ENCODE measurements at places on chromosomes 11 and 22. TPM values are rescaled to one million over a fixed set of nuclear protein-coding genes. Genes with fewer than 3 reads are reported as not detected.

DNA sequence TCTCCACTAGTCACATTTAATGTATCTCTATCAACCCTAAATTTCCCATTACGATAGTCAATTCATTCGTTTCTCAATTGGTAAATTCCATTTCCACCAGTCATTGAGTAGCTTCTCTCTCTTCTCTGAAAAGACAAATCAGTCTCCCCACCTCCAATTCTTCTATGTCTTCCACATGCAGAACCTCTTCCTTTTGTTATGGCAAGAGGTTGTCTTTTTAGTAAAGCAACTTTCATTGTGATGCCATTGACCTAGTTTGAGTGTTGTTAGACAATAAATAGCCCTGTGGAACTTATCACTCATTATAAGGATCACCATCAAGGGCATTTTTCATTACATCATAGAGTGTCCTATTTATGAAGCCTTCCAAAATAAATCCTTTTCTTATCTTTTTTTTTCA, 340.9 kb downstream of the LRRC4C start:
- DNase-seq, result no peak

The RFPL1 gene
- not detected for total RNA-seq

DNA sequence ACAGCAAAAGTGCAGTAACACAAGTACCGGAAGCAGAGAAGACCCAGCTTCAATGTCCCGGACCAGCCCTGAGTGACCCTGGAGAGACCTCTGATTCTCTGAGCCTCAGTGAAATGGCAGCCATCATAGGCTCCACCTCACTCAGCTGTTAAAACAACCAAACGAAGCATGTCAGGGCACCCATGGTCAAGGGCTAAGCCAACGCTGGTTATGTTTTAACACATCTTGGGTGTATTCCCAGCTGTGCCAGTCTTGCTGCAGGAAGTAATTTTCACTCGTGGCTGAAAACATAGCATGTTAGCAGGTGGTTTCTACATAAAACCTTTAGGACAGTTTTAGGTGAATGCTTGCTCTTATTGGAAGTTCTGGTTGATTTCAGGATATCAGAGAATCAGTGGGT, 30.9 kb downstream of the LMO2 start:
- DNase-seq, result no peak

- DNase-seq, result no peak
These were observed 26.9 kb downstream of the POU2AF3 start for GRCh38 chr11:111325259-111325658.

The IL17REL gene
- total RNA-seq, result not detected

DNA sequence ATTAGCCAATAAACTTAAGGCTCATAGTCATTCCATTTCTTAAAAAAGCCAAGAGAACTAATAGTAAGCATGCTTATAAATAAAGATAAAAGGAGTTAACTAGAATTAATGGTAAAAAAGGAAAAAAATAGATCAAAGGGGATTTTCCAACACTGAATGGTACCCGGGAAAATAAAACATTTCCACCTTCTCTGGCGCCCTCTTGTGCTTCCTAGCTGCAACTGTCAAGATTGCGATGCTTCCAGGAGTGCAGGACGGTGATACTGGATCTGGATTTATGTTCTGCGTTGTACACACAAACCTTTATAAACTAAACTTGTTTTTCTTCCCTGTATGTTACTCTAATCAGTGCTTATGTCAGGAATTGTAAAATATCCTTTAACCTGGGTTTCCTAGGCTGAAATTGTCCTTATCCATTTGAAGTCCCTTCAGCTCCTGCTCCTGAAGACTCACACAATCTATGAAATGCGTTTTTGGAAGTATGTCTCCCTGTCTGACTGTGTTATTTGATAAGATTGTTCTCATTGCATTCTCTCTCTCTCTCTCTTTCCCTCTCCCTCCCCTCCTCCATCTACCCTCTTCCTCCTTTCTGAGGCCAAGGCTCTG, 9.6 kb upstream of the HTATIP2 start:
- peak; percentile 45 for DNase-seq

- no peak for DNase-seq
These were observed 99.8 kb upstream of the OLFML1 start for GRCh38 chr11:7385532-7385931.

The ARHGAP32 gene
- total RNA-seq, result 28.4 TPM

DNA sequence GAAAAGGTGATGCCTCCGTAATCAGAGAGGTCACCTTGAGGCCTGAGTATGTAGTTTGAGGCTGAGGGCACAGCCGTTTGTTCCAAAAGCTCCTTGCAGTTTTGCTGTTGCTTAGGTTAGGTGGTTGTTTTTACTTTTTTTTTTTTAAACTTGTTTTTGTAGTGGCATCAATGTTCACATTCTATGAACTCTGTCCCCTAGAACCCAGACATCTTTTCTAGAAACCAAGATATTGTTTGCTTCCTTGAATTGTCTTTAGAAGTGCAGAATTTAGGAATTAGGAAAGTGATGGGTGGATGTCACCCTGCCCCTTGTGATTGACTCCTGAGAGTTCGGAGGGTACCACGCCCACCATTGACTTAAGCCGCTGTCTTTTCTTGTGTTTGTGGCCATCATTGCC, 35.7 kb upstream of the ETS1 start:
- no peak for DNase-seq

DNA sequence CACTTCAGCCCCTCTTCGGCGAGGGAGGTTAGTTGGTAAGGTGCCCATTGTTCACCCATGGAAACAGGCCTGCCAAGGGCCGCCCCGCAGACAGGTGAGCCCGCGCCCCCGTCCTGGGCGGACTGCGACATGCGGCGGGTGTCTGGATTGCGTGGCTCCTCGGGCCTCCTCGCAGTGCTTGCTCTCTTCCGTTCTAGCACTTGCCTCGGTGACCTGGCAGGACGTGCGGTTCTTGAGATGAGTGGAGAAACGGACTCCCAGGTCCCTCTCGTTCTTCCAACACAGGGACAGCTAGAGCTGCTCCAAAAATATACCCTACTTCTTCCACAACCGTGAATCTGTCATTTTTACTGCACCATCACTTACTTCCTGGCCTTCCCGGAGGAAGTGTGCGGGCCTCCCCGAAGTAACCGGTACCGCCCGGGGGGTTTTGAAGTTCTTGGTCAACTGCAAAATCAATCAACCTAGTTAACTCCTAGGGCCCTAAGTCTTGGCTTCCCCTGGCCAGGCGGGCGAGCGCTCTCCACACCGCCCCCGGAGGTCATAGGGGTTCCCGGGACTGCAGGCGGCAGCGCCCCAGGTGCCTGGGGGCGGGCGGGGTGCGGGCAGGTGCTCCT, 745 bp upstream of the ZBTB44 start:
- DNase-seq, result no peak

DNA sequence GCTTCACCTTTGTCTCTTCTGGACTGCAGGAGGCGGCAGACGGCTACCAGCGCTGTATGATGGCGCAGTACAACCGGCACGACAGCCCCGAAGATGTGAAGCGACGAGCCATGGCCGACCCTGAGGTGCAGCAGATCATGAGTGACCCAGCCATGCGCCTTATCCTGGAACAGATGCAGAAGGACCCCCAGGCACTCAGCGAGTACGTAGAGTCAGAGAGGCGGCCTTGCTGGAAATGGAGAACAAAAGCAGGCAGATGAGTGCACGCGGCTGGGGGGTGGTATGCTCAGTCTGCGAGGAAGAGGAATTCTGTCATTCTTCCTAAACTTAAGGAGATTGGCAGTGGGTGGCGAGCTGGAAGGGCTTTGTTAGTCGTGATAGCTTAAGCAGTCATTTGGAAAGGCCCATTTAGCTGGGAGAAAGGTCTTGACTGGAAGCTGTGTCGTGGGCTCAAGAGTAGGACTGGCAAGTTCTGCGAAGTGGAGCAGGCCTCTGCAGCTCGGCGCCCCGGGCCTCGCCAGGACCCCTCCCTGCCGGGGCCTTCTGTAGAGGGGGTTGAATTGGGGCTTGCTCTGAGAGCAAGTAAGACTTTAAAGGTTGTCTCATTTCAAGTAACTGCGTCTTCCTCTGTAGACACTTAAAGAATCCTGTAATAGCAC, 3.0 kb upstream of the FERMT3 start:
- no peak for DNase-seq

DNA sequence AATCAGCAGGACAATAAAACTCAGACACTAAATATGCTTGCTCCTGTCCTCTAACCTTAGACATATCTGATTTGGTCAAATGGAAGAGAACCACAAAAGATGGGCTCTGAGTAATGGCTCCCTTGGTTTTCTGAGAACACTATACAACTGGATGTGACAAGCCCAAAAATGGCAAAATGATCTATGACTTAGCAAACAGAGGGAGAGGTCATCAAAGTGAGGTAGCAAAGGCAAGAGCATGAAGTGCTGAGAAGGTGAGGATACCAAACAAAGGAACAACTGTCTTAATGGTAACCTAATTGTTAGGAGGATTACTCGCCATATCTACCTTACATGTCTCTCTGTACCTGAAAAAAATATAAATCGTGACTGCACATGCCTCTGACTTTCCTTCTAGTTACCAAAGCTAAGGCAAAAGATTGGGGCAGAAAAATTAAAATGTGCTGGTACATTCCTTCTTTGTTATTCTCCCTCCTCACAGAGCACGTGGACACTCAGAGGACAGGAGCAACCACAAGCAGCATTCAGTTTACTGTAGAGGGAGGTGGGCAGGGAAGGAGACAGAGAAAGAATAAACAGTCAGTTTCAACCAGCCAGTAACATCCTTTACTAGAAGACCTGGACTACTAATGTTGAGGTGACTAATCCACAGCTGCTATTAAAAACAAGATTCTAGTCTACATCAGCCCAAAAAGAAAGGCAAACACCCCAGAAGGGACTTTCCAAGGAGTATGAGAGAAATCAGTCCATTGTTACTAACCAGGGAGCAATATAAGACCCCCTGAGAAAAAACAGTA, 88.8 kb downstream of the AMBRA1 start:
- no peak for DNase-seq

DNA sequence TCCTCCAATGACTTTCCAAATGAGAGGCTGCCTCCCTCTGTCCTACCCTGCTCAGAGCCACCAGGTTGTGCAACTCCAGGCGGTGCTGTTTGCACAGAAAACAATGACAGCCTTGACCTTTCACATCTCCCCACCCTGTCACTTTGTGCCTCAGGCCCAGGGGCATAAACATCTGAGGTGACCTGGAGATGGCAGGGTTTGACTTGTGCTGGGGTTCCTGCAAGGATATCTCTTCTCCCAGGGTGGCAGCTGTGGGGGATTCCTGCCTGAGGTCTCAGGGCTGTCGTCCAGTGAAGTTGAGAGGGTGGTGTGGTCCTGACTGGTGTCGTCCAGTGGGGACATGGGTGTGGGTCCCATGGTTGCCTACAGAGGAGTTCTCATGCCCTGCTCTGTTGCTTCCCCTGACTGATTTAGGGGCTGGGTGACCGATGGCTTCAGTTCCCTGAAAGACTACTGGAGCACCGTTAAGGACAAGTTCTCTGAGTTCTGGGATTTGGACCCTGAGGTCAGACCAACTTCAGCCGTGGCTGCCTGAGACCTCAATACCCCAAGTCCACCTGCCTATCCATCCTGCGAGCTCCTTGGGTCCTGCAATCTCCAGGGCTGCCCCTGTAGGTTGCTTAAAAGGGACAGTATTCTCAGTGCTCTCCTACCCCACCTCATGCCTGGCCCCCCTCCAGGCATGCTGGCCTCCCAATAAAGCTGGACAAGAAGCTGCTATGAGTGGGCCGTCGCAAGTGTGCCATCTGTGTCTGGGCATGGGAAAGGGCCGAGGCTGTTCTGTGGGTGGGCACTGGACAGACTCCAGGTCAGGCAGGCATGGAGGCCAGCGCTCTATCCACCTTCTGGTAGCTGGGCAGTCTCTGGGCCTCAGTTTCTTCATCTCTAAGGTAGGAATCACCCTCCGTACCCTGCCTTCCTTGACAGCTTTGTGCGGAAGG, 2.9 kb downstream of the APOC3 start:
- DNase-seq, result no peak

DNA sequence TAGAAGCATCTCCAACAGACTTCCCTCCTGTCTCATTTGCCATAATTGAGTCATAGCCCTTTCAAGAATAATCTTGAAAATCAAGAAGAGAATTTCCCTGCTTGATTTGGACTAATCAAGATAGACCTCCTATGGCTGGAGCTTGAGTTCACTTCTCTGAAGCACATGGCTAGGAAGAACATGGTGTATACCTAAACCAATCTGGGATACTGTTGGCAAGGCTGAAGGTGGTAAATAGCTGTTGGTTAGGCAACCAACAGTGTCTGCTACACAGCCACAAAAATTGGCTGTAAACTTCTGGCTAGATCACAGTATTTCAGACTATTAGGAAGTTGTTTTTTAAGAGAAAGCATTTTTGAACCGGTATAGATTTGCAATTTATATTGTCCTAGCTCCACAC, 4.9 kb downstream of the CRYAB start:
- no peak for DNase-seq

The ST14 gene
- 81.1 TPM for total RNA-seq

DNA sequence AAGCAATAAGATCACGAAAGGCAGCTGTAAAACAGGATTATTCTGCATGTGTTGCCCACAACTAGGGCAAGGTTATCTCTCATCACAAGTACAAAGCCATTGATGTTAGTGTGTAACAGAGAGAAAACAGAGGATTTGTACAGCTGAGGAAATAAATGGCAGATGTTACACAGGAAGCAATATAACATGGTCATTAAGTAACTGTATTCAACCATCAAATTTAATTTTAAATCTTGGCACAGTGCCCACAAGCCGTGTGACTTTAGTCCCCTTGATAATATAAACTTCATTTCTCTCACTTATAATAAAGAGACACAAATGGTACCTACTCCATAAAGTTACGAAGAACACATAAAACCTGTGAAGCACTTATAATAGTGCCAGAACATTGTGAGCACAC, 17.3 kb downstream of the OR51E2 start:
- DNase-seq, result peak; percentile 3

The IGSF22 gene
- total RNA-seq, result 0.77 TPM

DNA sequence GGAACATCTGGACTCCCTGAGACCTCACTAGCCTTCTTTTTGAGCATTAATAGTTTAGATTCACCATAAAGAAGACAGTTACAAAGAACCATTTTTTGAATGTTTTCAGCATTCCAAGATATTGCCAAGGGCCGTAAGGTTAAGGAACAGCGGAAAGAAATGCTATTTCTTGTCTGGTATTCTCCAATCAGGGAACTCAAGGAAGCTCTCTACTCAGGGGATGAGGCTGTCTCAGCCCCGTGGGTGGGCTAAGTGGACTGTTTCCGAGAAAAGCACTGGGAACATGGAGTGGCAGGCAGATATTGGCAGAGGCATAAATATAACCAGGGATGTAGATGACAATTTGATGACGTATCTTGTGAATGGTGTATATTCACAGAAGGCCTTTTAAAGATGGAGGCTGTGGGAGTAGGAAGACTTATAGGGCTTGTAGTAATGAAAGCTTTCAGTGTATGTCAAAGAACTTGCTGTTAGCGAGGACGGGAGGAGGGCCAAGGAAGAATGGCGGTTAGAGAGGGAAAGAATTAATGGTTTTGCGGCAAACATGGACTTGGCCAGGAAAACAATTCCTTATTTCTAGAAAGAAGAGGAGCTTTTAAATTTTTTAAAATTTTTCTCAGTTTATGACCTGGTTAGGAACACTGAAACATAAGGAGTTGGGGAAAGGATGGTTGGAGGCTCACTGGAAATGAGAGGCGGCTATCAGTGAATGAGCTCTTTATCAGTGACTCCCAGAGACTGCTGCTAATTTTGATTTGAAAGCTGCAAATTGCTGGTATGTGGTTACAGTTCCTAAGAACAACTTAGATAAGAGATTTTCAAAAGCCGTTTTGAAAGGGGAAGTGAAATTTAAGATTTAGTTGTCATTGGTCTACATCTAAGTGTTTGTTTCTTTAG, 64.6 kb downstream of the ST3GAL4 start:
- DNase-seq, result peak; percentile 91
